ENCODE measurements at places on chromosomes 7 and 10. TPM values are rescaled to one million over a fixed set of nuclear protein-coding genes. Genes with fewer than 3 reads are reported as not detected.
A peak's percentile ranks its signal among the peaks of the same experiment; 100 is the strongest.

- no peak overlapping the region for H3K27ac ChIP-seq
- H3K27me3 ChIP-seq: no peaks in the 10 kb centered on the region
- no peaks in the 10 kb centered on the region for H3K4me1 ChIP-seq
- no peaks in the 10 kb centered on the region for H3K36me3 ChIP-seq
- no peak for DNase-seq
- no peak overlapping the region for H3K4me3 ChIP-seq
Measured at GRCh38 chr10:128675405-128675804, 549.2 kb upstream of the MKI67 start.

DNA sequence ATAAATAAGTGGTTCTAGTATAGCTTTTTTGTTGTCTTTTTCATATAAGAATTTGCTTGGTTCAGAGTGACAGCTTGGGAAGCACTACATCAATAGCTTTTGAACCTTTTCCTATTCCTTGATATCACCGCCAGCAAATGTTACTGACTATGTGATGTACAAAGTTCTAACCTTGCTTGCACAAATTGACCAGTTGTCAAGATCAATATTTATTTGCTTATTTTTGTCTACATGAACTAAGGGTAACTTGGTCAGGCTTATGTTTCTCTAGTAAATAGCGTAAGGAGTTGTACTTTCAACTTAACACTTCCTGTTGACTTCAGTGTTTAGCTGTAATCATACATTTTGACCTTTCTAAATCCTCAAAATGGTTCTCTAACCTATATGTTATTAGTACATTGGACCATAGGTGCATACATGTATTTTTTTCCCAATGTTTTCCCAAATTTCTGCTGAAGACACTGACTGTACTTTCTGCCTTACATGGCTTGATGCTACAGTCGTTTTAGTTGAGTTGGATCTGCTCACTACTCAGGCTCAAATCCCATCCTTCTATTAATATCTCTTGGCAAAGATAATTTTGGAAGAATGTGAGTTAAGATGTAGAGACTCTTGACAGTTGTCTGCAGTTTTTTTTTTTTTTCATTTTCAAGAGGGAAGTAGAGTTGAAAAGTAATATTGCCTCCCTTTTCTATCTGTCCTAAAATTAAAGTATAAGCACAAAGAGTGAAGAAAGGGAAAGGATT is 239.1 kb upstream of the KAT6B start:
- DNase-seq: no peak
- no peak overlapping the region for H3K4me3 ChIP-seq
- no peaks in the 10 kb centered on the region for H3K36me3 ChIP-seq

DNA sequence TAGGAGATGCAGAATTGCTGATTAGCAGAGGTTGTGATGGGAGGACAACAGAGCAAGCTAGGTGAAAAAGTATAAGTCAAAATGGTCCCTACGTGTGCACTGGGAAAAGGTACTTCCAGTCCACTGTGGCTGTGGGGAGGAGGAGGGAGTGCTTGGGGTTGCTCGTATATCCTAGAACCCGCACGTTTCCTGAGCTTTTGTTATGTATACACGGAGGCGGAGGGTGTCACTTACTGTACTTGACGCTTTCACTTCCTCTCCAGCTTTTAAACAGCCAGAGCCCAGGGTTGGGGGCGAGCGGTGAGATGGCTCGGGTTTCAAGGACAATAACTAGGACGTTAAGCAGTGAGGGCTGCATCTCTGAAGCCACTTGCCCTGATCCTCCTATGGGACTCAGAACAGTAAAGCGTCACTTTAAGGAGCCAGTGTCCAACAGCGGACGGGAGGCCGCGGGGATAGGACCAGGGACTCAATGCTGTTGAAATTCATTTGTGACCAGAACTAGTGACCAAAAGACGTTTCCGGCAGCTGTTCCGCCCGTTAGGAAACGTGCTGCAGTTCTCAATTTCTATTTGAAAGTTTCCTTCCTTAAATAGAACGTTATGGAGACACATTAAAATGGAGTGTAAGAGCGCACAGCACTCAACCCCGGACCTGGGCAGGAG is 985 bp upstream of the ETV1 start:
- H3K27me3 ChIP-seq: no peaks in the 10 kb centered on the region
- H3K4me1 ChIP-seq: no peaks in the 10 kb centered on the region
- peak; percentile 36 for DNase-seq
- H3K27ac ChIP-seq: no peak overlapping the region
- peak overlapping the region; percentile 67 for H3K4me3 ChIP-seq
- H3K36me3 ChIP-seq: no peaks in the 10 kb centered on the region

OR2A25 gene
- not detected for polyA plus RNA-seq

DNA sequence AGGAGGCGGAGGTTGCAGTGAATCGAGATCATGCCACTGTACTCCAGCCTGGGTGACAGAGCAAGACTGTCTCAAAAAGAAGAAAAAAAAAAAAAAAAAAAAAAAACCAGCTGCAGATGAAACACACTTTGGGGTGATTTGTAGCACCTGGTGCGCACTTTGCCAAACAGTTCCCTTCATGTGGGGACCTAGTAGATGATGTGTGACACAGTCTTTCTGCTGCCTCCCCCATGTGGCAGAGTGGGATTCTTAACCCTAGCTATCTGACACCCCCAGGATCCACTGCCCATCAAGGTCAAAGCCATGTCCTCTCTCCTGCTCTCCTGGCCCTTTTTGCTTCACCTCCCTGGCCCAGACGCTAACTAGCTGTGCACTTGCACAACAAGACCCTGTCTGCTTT is 52.1 kb upstream of the PDZD8 start:
- no peaks in the 10 kb centered on the region for H3K36me3 ChIP-seq
- DNase-seq: no peak
- H3K4me1 ChIP-seq: no peaks in the 10 kb centered on the region
- no peak overlapping the region for H3K27ac ChIP-seq

PHF14 gene
- 20.2 TPM for polyA plus RNA-seq

PITX3 gene
- polyA plus RNA-seq: not detected

- peaks cover 22% of the 10 kb centered on the region for H3K4me1 ChIP-seq
- H3K27me3 ChIP-seq: no peaks in the 10 kb centered on the region
- no peaks in the 10 kb centered on the region for H3K36me3 ChIP-seq
- no peak for DNase-seq
- no peak overlapping the region for H3K4me3 ChIP-seq
- no peak overlapping the region for H3K27ac ChIP-seq
Measured at GRCh38 chr7:50556247-50556991, 8.8 kb downstream of the DDC start.

DNA sequence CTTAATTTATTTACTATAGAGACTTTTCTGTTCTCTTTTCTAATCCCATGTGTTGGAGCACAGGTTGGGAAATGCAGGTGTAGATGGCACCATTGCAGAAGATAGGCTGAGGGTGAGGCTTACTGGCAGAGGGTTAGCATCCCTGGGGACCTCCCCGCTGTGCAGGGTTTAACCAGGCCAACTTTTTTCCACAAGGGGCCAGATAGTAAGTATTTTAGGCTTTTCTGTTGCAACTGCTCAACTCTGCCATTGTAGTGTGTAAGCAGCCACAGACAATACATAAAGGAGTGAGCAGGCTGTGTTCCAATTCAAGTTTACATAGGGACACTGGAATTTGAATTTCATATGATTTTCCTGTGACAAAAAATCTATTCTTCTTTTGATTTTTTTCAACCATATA is 34.6 kb upstream of the AOAH start:
- no peaks in the 10 kb centered on the region for H3K27me3 ChIP-seq
- no peak for DNase-seq
- H3K4me3 ChIP-seq: no peak overlapping the region
- H3K4me1 ChIP-seq: no peaks in the 10 kb centered on the region
- H3K36me3 ChIP-seq: no peaks in the 10 kb centered on the region
- no peak overlapping the region for H3K27ac ChIP-seq

ADCYAP1R1 gene
- 0.40 TPM for polyA plus RNA-seq

PDLIM1 gene
- polyA plus RNA-seq: 29.7 TPM

DNA sequence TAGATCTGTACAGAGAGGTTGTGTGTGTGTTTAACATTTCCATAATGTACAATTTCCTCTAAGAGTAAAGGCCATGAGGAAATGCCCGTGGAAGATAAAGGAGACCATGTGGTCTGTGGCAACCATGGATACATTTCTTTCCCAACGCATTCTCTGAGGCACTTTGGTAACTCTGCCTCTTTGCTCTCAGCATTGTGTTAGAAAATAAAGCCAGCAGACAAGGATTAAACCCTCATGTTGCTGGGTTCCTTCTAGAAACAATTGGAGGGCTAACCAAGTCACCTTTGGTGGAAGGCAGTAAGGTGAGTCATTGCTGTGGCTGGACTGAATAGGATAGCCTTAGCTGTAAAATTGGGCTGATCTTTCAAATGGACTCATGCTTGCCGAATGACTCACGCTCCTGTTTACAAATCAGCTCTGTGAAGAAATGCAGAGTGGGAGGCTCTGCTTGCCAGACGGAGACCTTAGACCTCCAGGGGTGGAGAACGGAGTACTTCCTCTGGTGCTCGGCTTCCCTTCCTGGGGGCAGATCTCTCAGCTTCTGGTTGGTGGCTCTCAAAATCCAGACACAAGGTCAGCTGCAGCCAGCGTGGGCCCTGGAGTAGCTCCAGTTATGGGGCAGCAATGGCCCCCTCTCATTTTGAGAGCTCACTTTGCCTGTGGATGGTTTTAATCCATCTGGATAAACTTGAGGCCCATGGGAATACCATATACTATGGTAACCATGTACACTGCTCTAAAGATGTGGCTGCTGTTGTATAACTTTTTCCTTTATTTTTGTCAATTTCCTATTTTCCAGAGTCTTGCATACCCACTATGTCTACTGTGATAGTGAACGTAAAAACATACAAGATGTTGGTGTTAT is 137.3 kb downstream of the TCF7L2 start:
- H3K4me1 ChIP-seq: peaks cover 11% of the 10 kb centered on the region
- no peak overlapping the region for H3K27ac ChIP-seq
- no peaks in the 10 kb centered on the region for H3K27me3 ChIP-seq

MYL10 gene
- not detected for polyA plus RNA-seq

DNA sequence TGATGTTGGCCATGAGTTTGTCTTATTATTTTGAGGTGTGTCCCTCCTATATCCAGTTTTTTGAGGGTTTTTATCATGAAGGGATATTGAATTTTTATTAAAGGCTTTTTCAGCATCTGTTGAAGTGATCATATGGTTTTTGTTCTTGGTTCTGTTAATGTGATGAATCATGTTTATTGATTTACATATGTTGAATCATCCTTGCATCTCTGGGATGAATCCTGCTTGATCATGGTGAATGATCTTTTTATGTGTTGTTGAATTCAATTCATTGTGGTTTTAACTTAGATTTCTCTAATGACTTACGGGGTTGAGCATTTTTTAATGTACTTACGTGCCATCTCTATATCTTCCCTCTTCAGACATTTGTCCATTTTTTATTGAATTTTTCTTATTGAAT is 22.9 kb downstream of the DLD start:
- H3K4me3 ChIP-seq: no peak overlapping the region
- no peak for DNase-seq
- no peaks in the 10 kb centered on the region for H3K36me3 ChIP-seq

FAM241B gene
- polyA plus RNA-seq: 3.0 TPM

DNA sequence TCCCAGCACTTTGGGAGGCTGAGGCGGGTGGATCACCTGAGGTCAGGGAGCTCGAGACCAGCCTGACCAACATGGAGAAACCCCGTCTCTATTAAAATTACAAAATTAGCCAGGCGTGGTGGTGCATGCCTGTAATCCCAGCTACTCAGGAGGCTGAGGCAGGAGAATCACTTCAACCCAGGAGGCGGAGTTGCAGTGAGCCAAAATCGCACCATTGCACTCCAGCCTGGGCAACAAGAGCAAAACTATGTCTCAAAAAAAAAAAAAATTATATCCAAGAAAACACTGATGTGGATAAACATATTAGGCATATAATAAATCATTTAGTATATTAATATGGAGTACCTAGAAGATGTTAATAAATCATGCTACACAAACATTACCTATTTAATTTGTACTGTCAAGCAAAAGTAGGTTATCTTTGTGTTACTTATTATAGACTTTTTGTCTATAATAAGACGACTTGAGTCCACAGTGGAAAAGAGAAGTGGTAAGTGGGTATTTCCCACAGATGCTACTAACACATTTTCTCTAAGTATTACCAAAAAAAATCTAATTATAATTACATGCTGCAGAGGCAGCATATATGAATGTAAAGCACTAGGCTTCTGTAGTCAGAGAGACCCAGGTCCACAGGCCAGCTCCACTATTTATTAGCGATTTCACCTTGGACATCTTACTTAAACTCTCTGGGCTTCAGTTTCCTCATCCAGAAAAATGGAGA is 34.5 kb downstream of the DNMBP start:
- peak overlapping the region; percentile 71 for H3K27ac ChIP-seq
- H3K36me3 ChIP-seq: no peaks in the 10 kb centered on the region
- no peak overlapping the region for H3K4me3 ChIP-seq
- peaks cover 14% of the 10 kb centered on the region for H3K4me1 ChIP-seq
- no peaks in the 10 kb centered on the region for H3K27me3 ChIP-seq
- no peak for DNase-seq

GRCh38 chr7:1666317-1666822 is 3.7 kb upstream of the ELFN1 start:
- peaks cover 17% of the 10 kb centered on the region for H3K27me3 ChIP-seq
- H3K4me3 ChIP-seq: peak overlapping the region; percentile 23
- H3K4me1 ChIP-seq: peaks cover 8% of the 10 kb centered on the region
- H3K36me3 ChIP-seq: no peaks in the 10 kb centered on the region

GRCh38 chr7:141593134-141593533 is 41.9 kb downstream of the AGK start:
- no peak overlapping the region for H3K4me3 ChIP-seq
- no peaks in the 10 kb centered on the region for H3K27me3 ChIP-seq
- DNase-seq: no peak
- no peaks in the 10 kb centered on the region for H3K4me1 ChIP-seq
- H3K36me3 ChIP-seq: no peaks in the 10 kb centered on the region
- no peak overlapping the region for H3K27ac ChIP-seq

- H3K4me1 ChIP-seq: peaks cover 25% of the 10 kb centered on the region
- no peaks in the 10 kb centered on the region for H3K27me3 ChIP-seq
- DNase-seq: no peak
- H3K36me3 ChIP-seq: no peaks in the 10 kb centered on the region
- H3K27ac ChIP-seq: no peak overlapping the region
Measured at GRCh38 chr7:6379886-6380285, 67.9 kb downstream of the DAGLB start.

DNA sequence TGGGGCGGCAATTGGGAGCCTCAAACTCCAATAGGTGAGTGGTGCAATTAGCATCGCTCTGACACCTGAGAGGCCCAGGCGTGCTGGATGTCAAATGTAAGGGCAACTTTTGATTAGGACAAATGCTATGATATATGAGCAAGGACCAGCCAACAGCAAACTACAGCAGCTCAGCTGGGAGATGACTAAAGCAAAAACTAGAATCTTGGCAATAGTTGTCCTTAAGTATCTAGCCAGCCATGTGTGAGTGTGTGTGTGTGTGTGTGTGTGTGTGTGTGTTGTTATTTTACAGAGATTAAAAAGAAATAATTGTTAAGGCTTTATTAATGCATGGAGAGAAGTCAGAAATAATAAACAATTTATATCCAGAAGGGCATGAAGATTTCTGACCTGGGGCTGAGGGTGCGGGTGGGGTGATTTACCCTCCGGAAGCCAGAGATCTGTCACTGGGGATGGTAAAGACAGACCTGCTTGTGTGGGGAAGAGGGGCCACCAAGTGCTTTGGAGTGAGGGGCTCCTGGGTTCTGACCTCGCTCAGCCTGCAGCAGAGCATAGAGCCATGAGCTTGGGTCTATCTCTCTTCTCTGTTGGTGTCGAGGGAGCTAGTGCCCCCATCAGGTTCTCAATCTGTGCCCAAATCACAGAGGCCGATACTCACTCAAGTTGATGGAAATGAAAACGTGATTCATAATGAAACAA is 77.3 kb downstream of the EMX2 start:
- no peak for DNase-seq
- no peaks in the 10 kb centered on the region for H3K4me1 ChIP-seq
- H3K27me3 ChIP-seq: no peaks in the 10 kb centered on the region
- H3K27ac ChIP-seq: no peak overlapping the region
- no peaks in the 10 kb centered on the region for H3K36me3 ChIP-seq

CALCR gene
- polyA plus RNA-seq: 0.02 TPM
